NAMALWA (cell line): ENCODE measurements at places on chromosomes 3 and 15.

DNA sequence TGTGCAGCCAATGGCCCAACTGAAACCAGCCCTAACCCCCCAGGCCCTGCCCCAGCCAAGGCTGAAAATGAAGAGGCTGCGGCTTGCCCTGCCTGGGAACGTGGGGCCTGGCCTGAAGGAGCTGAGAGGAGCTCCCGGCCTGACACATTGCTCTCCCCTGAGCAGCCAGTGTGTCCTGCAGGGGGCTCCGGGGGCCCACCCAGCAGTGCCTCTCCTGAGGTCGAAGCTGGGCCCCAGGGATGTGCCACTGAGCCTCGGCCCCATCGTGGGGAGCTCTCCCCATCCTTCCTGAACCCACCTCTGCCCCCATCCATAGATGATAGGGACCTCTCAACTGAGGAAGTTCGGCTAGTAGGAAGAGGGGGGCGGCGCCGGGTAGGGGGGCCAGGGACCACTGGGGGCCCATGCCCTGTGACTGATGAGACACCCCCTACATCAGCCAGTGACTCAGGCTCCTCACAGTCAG, 11.2 kb downstream of the MAP1A start:
- no peak for DNase-seq

- DNase-seq: no peak
These were observed 103.2 kb downstream of the TBC1D5 start for GRCh38 chr3:17639257-17639656.

DNA sequence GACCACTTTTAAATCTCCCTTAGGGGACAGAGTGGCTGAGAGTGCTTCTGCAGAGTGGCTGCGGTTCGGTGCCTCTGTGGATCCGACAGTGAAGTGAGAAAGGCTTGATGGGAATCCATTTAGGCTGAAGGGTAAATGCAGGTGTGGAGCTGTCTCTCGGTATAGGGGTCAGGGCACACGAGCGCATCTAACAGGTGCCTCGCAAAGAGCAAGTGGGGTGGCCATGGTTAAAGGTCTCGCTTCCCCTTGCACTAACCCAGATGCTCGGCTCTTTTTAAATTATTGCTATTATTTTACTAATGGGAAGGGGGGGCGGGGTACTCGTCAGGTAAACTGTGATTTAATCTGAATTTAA, 598 bp upstream of the GJD2 start:
- no peak for DNase-seq

GRCh38 chr3:48634661-48635221, 520 bp downstream of the SLC26A6 start:
- DNase-seq: peak; percentile 44
